Lung (tissue), 17 donors: ENCODE measurements at places on chromosomes 5 and 9.

DNA sequence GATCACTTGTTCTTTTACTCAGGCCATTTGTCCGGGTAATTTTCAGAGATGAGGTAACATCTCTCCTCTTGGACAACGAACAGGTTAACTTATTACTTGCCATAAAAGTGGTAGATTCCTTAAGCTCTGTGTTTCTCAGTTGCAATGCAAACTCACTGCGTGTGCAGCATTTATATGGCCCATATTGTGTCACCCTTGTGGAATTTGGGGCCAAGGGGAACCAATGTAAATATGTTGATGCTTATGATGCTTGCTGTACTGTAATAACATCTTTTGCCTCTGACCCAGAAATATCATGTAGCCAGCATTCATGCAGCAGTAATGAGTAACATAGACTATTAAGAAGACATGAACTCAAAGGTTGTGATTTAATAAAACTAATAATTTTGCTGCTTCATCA is 175.8 kb downstream of the ADAMTS6 start:
- no peak for DNase-seq

DNA sequence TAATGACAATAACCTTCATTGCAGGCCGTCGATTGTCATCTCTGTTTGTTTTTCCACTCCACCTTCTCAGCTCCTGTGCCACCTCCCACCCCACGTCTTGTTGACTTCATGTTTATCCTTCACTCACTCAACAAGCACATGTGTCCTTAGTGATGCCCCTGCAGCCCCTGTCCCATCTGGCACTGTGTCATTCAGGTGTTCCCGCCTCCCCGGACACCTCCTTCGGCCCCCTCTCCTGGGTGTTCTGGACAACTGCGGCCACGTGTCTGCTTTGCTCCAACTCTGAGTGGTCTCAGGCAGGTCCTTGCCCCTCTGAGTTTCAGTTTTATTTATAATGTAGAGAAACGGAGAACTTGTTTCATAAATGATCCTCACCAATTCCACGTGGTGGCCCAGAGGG is 91.0 kb upstream of the COL5A1 start:
- DNase-seq = no peak

GRCh38 chr9:73549991-73550390 is 398.3 kb downstream of the ANXA1 start:
- no peak for DNase-seq

DNA sequence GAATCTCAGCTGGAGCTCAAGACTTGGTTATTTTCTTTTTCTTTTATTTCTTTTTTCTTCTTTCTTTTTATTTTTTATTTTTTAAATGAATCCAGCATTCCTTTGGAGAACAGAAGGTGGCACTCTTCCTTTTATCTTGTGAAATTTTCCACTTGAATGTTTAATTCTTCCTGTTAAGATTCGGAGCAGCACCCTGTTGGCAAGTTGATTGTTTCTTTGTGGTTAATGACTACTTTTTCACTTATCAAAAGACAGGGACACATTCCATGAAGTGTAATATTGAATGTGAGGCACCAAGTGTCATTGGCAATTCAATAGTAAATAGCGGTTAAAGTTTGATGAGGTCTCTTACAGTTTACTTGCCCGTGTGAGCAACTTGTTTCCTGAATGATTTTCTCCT is 240.5 kb upstream of the CHD1 start:
- DNase-seq = peak; percentile 55

DNA sequence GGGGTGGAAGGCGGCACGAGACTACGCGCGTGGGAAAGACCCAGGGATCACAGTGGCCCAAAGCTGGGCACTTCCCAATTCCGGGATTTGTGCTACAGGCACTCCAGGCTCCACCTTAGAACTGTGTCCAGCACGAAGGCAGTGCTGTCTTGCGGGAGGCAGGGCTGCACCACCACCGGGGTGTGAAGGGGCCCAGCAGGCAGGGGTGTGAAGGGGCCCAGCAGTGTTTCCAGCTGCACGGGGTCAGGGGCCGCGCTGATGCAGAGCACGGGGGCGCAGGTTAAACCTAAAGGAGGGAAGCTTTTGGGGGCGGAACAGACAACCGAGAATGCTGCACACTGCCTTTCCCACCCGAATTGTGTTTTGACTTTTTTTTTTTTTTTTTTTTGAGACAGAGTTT is 1.1 kb upstream of the PDCD6 start:
- DNase-seq = no peak

DNA sequence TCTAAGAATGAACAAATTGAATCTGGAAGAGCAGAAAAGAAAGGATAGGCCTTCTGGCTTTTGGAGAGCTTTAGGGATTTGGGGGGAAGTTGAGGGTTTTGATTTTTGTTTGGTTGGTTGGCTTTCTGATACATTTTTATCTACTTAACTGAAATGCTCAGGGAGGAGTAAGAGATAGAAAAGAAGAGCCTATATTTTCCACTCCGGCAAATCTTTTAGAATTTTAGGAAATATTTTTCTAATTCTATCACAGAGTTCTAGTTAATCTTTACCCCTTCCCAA is 25.8 kb upstream of the FST start:
- no peak for DNase-seq

- no peak for DNase-seq
These were observed 372.4 kb downstream of the SEMA5A start for GRCh38 chr5:9173281-9174048.

DNA sequence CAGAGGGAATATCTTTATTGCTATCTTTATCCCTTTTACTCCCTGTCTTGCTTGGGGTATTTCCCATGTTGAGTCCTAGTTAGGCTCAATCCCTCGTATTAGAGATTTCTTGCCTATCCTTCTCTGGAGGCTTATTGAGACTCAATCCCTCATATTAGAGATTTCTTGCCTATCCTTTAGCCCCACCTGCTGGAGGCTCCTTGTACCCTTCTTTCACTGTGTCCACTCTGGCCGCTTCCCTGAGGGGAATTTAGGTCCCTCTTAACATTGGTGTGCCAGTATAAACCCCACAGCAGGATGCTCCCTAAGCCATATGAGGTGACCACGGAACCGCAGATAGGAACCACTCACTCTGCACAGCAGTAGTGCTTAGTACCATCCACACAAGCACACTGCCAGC is 110.7 kb upstream of the MAMDC2 start:
- no peak for DNase-seq

GRCh38 chr9:86460216-86461002 is 106.2 kb upstream of the TUT7 start:
- DNase-seq = no peak

- DNase-seq = no peak
These were observed 13.2 kb upstream of the PCA3 start for GRCh38 chr9:76751001-76751400.

DNA sequence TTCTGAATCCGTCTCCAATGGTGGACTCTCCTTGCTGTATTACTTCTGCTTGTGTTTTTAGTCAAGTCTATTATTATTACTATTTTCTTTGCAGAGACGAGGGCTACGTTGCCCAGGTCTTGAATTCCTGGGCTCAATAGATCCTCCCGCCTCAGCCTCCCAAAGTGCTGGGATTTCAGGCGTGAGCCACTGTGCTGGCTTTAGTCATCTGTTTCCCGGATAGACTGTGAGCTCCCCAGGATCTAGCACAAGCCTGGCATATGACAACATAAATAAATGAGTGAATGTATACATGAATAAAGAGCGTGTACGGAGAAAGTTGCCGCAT is 439 bp upstream of the DDX46 start:
- no peak for DNase-seq
